ENCODE measurements at places on chromosomes 12 and 14.
A peak's percentile ranks its signal among the peaks of the same experiment; 100 is the strongest.

GRCh38 chr12:42163913-42164312 lies 19.2 kb upstream of the GXYLT1 start:
- no peak for DNase-seq

DNA sequence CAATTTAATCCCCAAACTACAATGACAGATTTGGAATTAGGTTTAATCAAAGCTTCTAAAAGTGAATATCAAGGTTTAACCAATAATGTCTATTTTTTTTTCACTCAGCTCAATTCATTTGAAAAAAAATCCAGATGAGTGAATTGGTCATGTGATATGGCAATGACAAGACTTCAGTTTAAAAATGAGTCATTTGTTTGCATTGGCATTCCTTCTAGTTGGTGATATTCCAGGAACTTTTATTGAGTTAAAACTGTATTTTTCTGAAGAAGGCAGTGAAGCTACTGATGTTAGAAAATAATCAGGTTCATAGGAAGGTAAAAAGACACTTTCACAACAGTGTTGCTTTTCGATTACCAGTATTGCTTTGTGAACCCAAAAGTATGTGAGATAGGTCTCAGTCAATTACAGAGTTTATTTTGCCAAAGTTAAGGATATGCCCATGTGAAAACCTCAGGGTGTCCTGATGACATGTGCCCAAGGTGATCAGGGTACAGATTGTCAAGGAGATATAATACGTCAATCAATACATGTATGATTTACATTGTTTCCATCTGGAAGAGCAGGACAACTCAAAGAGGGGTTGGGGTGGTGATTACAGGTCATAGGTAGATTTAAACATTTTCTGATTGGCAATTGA lies 1214.9 kb downstream of the GALC start:
- DNase-seq: no peak

- no peak for DNase-seq
Observed at GRCh38 chr12:66602483-66603143, 76.3 kb downstream of the GRIP1 start.

GRCh38 chr12:58533652-58534051 lies 386.7 kb downstream of the LRIG3 start:
- DNase-seq: no peak

GRCh38 chr14:85572845-85573244 lies 42.9 kb downstream of the FLRT2 start:
- no peak for DNase-seq

DNA sequence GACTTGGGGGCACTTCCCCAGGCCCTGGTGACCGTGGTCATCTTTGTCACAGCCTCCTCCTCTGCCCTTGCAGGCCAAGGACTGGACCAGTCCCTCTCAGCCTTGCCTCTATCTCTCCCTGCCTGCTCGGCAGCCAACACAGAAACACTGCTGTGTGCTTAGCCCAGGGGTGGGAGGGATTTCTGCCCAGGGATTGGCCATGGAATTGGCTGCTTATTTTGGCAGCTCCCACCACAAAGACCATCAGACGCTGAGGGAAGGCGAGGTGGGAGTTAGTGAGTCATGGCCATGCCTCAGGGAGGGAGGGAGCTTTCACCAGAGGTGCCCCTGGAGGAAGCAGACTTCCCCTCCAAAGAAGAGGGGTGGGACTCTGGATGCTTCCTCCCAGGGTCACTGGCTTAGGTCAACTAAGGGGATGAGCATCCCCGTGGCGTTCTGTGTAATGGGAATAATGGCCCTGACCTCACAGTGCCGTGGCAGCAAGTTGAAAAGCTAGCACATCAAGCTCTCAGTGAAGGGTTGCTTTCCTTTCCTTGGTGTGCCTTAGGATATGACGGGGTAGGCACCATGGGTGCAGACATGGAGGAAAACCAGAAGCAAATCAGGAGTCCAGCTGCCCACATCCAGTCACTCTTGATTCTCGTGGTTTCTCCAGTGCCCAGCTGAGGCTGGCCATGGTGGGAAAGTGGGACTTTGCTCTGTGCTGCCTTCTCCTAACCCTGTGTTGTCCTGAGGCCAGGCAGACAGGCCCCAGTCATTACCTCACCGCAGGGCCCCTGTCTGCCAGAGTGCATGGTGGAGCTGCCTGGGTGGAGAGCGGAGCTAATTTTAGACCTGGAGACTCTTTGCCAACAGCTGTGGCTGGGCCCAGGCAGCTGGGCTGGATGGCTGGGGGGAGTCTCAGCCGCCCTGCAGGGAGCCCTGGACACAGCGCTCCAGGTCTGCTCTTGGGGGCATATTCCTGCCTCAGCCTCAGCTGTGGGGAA lies 21.4 kb downstream of the B4GALNT3 start:
- no peak for DNase-seq

DNA sequence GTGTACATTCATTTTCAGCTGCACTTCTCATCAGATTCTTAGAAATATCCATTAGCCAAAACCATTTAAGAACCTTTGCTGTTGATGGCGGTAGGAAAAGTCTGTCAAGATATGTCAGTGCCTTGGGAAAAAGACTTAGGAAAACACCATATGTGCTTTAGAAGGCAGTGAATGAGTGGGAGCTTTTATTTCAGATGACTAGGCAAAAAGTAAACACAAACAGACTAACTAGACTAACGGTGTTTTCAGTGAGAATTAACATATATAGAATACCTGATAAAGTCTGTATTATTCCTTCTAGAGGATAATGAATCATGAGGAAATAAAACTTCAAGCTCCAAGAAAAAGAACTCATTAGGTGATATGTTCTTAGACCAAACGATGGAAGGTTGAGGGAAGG lies 418.9 kb downstream of the NAV3 start:
- DNase-seq: no peak

DNA sequence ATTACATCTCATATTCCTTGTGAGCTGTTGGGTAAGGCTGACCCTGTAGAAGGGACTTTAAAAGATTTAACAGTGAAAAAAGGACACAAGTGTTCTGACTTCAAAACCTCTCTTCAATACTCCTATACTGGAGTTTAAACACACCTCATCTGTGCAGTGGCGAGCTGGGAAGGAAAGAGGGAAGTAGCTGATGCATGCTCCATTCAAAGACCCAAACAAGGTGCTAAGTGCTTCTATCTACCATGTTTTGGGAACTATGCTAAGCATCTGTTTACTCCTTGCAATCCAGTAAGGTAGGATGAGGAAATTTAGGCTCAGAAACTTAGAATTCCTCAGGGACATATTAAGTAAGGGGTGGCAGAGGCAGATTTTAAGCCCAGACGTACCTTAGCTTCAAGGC lies 16.4 kb upstream of the DNM1L start:
- no peak for DNase-seq

- DNase-seq: no peak
Observed at GRCh38 chr12:62698701-62699101, 232.1 kb downstream of the MON2 start.

- DNase-seq: no peak
Observed at GRCh38 chr14:92641306-92641705, 107.1 kb downstream of the LGMN start.

DNA sequence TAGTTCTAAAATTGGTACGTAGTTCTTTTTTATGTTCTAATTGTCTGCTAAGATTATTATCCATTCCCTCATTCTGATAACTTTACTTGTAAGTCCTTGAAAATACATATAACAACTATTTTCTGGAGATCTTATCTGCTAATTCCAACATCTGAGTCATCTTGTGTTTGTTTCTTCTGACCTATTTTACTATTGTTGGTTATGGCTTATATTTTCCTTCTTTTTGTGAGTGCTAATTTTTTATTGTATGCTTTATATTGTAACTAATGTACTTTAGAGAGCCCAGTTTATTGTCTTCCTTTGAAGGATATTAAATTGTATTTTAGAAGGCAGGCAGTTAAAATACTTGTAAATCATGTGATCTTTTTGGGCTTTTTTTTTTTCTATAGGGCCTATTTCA lies 149.3 kb upstream of the LRFN5 start:
- no peak for DNase-seq

- DNase-seq: no peak
Observed at GRCh38 chr12:114656906-114657596, 26.9 kb downstream of the TBX3 start.

DNA sequence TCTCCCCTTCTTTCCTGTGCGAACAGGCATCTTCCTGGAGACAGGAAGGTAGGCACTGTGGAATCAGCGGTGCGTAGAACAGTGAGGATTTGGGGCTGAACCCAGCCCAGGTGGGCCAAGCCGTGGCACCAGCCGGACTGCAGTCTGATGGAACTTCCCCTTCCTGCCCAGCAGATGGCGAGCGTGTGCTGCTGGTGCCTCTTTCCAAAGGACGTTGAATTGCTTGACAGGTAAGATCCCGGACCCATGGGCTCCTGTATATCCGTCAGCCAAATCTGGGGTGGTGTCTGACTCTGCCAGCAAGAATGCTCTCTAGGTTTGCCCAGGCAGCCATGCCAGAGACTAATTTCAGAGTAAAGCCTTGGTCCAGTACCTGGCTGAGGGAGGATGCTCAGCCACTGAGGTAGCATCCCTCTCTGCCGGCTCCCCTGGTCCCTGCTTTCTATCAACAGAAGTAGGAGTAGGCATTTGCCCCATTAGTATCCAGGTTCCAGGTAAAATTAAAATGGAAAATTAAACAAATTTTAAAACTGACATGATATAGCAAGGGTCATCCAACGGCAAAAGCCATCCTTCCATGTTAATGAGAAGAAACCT lies 21.1 kb upstream of the KCNA5 start:
- peak; percentile 28 for DNase-seq

GRCh38 chr12:59431266-59431665 lies 164.6 kb upstream of the SLC16A7 start:
- DNase-seq: no peak

DNA sequence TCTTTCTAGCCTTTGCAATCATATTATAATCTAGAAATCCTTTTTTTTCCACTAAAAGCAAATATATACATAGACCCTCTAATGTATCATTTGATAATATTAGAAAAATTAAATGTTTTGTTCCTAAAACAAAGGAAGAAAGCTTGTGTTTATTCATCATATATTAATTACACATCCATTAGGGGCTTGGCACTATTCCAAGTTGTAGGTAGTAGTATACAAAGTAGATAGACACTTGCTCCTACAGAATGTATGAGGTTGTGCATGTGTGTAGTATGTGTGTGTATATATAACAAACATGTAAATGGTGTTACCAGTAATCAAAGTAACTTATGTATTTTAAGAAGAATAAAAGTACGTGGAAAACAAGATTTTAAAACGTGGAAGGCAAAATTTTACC lies 15.0 kb upstream of the KCNMB4 start:
- no peak for DNase-seq

DNA sequence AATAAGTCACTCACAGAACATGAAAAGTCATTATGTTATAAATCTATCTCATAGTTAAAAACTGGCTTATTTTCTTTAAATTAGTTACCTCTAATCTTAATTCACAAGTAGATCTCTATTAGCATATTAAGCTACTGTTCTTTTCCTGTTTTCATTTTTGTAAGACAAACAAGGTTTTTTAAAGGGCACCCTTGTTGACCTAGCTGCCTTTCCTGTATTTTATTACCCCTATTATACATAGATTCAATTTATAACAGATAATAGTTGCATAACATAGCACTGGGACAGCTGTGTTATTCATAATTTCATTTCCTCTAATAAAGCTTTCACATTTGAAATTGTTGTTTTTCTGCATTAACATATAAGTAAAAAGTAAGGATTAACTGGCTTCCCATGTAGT lies 1500.7 kb upstream of the FLRT2 start:
- no peak for DNase-seq

DNA sequence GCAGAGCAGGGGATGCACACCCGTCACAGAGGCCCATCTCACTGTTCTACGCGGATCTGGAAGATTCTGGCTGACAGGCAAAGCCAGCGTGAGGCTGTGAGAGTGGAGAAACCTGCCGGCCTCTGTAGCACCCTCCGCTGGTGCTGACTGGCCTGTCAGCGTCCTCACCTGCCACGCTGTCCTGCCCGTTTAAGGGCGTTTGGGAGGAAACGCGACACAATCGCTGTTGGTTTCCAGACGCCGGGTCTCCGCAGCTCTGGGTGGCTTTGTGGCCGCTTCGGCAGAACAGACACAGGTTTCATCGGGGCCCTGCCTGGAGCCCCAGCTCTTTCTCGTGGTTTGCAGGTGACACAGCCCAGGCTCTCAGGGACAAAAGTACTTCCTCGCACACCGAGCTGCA lies 70.6 kb downstream of the NOC4L start:
- no peak for DNase-seq

- DNase-seq: no peak
Observed at GRCh38 chr12:114638790-114639435, 45.1 kb downstream of the TBX3 start.

Data from Panc1 (cell line).